ENCODE measurements at places on chromosomes 3 and 15. TPM values are rescaled to one million over a fixed set of nuclear protein-coding genes. Genes with fewer than 3 reads are reported as not detected.

The RSL24D1 gene
- total RNA-seq: 55.3 TPM

The SLC12A8 gene
- 0.16 TPM for total RNA-seq

The PRR20G gene
- not detected for total RNA-seq

The MAP2K1 gene
- total RNA-seq: 26.6 TPM

The PLOD2 gene
- 69.6 TPM for total RNA-seq

The TJP1 gene
- 149 TPM for total RNA-seq

The FBLN2 gene
- total RNA-seq: 13.8 TPM

Data from bladder microvascular endothelial cell (primary cell).